ENCODE measurements at places on chromosomes 6 and 20. TPM values are rescaled to one million over a fixed set of nuclear protein-coding genes. Genes with fewer than 3 reads are reported as not detected.
A peak's percentile ranks its signal among the peaks of the same experiment; 100 is the strongest.

The FAM120B gene
- total RNA-seq: 24.1 TPM

The PAK1IP1 gene
- 5.8 TPM for total RNA-seq

The SLC22A2 gene
- total RNA-seq: not detected

DNA sequence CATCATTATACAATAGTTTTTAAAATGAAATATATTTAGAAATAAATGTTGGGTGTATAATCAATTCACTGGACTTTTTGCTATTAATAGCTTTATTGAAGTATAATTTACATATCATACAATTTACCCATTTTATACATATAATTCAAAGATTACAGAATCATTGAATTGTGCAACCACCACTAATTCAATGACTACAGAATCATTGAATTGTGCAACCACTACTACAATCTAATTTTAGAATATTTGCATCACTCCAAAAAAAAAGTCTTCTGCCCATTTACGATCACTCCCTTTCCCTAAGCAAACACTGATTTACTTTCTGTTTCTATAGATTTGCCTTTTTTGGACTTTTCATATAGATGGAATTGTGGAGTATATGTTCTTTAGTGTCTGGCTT is 35.1 kb upstream of the RIMS1 start:
- DNase-seq: no peak

GRCh38 chr6:105484238-105485161 is 81.6 kb upstream of the PREP start:
- peak; percentile 50 for DNase-seq

DNA sequence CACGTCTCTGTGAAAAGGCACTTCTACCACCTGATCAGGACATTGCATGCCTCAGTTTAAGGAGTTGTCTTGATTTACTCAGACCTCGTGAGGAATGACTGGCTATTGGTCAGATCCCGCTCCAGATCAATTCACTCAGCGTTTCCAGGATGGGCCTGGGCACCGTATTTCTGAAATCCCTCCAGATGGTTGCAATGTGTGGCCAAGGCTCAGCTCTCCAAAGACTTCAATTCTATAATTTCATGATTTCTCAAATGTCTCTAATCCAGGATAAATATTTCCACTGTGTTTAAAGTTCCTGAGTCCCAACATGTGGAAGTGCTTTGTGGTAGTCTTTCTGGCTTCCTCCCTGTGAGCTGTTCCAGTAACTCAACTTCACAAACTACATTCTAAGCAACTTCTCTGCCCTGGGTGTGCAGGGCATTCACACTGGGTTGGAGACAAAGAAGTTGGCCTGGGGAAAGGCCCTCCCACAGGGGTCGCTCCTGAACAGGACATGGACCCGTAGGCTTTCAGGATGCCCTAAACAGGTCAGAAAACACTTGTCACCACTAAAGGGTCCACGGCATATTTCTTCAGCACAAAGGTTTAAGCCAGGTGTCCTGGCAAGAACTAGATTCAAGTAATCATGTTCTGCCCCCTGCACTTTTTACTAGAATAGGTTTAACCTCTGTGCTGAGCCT is 212.1 kb downstream of the WDR27 start:
- no peak for DNase-seq

DNA sequence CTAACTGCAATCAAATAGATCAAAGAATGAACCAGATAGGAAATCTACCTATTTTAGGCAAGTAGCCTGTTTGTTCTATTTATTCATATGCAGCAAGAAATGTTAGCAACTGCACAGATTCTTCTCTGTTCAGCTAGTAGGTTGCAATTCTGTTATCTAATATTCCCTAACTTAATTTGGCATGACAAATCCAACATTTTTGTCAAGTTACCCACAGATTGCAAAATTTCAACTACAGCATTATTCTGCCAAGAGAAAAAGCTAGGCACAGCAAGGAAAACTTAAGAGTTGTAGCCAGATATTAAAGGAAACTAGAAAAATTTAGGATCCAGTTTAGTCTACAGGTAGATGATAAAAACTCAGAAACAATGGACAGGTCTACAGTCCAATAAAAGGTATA is 104.4 kb upstream of the SYNCRIP start:
- no peak for DNase-seq

- no peak for DNase-seq
Observed at GRCh38 chr6:122077603-122078002, 321.8 kb upstream of the HSF2 start.

DNA sequence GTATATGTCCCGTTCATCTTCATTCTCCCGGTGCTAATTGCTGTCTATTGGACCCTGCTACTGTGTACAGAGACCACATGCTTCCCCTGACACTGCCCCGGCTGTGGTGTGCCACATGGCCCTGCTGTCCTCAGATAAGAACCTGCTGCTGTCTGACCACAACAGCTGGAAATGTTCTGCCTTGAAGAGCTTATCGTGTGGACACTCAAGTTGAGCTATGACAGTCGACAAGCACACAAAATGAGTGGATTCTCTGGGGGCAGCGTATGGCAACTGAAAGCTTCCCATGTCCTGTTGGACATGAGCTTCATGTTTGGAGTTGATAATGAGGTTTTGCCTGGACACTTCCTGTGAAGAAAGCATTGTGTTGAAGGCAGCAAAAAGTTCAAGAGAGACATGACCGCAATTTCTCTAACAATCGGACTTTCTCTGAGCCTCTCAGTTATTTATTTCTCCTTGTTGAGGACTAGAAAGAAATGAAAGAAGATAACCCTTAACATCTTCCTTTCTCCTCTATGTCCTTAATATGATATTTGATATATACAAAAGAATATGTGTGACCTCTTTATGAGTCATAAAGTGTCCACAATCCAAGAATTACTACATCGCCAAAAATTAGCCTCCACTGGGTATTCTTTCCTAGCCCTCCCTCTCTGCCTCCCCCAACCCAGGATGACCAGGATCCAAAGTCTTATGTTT is 187.1 kb upstream of the TCF21 start:
- DNase-seq: no peak

GRCh38 chr6:74645108-74645849 is 560.6 kb downstream of the COL12A1 start:
- no peak for DNase-seq

GRCh38 chr6:36686668-36687513 is 8.4 kb downstream of the CDKN1A start:
- no peak for DNase-seq

Data from CD4-positive, alpha-beta T cell (primary cell).